Natural killer cell (primary cell): ENCODE measurements at places on chromosomes 1 and 21. TPM values are rescaled to one million over a fixed set of nuclear protein-coding genes. Genes with fewer than 3 reads are reported as not detected.
A peak's percentile ranks its signal among the peaks of the same experiment; 100 is the strongest.

- H3K4me1 ChIP-seq: no peaks in the 10 kb centered on the region
- no peak for DNase-seq
- H3K36me3 ChIP-seq: no peaks in the 10 kb centered on the region
These were observed 69.8 kb upstream of the RGS18 start for GRCh38 chr1:192088496-192088895.

GRCh38 chr1:17437260-17437579 lies 2.3 kb downstream of the RCC2 start:
- peak overlapping the region; percentile 48 for H3K4me3 ChIP-seq
- no peaks in the 10 kb centered on the region for H3K36me3 ChIP-seq
- no peak for DNase-seq
- peak overlapping the region; percentile 70 for H3K27ac ChIP-seq

DNA sequence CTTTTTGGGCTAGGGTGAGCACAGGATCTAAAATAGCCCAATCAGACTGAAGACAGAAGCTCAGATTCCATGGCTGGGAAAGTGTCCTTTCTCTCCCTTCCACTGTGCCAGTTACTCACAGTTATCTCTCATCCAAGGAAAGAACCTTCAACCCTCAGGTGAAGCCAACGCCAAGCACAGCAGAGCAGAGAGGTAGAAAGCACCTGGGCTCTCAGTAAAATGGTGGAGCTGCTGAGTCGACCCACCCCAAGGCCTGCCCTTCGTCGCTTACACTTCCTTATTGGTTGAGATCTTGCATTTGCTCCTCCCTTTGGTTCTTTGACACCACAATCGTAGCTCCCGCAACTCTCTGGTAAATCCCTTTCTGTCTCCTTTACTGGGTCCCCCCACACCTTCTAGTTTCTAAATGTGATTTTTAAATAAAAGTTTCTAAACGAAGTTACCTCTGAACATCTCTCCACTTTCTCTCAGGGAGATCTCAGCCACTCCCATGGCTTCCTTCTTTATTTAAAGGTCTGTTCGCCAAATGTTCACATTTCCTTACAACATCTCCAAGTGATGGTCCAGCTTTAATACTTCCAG lies 27.5 kb upstream of the SLC30A1 start:
- peak overlapping the region; percentile 42 for H3K4me3 ChIP-seq
- H3K27ac ChIP-seq: peak overlapping the region; percentile 67
- H3K36me3 ChIP-seq: no peaks in the 10 kb centered on the region

GRCh38 chr1:185906186-185906585 lies 172.0 kb downstream of the HMCN1 start:
- no peaks in the 10 kb centered on the region for H3K36me3 ChIP-seq
- DNase-seq: no peak
- H3K27me3 ChIP-seq: no peaks in the 10 kb centered on the region
- H3K27ac ChIP-seq: no peak overlapping the region
- H3K4me1 ChIP-seq: no peaks in the 10 kb centered on the region

Gene OR2L3
- not detected for total RNA-seq

DNA sequence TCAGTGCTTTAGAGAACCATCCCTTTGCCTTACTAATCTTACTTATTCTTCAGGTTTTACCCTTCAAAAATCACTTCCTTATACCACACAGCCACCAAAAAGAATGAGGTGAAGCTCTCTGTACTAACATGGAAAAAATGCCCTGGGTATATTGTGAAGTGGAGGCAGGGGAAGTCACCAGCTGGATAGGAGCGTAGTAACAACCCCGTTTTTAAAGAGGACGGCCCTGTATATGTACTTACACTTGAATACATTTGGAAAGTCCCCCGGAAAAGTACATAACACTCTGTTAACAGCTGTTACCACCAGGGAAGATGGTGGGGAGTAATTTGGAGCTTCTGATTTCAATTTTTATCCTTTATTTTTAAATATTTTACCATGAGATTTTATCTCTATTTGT lies 28.2 kb upstream of the KHDRBS1 start:
- peaks cover 52% of the 10 kb centered on the region for H3K4me1 ChIP-seq
- H3K27ac ChIP-seq: peak overlapping the region; percentile 64
- no peaks in the 10 kb centered on the region for H3K36me3 ChIP-seq
